Motor neuron (in vitro differentiated cells): ENCODE measurements at places on chromosomes 7 and 10. TPM values are rescaled to one million over a fixed set of nuclear protein-coding genes. Genes with fewer than 3 reads are reported as not detected.

GRCh38 chr7:42790196-42790595, 121.7 kb downstream of the C7orf25 start:
- ATAC-seq, result no peak

GRCh38 chr7:17645500-17645899, 294.8 kb downstream of the SNX13 start:
- no peak for ATAC-seq

DNA sequence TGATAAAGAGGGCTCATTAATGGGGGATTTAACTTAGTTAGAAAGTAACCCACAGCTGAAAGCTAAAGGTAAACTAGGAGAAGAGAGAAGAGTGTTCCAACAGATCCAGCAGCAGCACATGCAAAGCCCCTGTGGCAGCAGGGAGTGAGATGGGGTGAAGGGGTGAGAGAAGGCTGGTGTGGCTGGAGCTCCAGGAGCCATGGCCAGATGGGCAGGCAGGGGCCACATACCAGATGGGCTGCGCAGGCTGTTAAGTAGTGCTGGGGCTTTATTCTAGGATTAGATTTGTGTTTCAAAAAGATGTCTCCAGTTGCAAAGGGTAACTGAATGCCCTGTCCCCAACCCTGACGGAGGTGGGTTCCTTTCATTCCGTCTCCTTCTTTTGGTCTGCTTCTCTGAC, 33.2 kb downstream of the HIF1AN start:
- no peak for ATAC-seq

DNA sequence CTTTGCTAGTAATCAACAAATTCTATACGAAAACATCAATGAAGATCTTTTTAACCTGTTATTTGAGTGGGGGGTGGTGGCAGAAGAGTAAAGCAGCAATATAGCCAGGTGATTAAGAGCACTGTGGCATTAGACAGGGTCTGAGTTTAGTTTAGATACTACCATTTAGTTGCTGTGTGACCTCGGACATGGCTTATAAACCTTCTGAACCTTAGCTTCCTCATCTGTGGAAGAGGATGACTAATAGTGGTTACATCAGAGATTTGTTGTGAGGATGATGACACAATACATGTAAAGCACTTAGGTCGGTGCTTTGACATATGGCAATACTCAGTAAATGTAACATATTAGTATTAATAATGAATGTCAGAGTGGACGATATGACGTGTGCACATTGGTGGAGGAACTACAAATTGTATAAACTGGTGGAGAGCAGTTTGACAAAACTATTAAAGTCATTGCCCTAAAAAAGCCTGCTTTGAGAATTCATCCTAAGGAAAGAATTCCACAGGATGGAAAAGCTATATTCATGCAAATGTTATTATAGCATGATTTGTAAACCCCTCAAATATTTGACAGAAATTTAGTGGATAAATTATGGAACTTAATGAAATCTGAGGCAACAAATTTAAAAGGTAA, 24.3 kb downstream of the SPAG6 start:
- no peak for ATAC-seq

DNA sequence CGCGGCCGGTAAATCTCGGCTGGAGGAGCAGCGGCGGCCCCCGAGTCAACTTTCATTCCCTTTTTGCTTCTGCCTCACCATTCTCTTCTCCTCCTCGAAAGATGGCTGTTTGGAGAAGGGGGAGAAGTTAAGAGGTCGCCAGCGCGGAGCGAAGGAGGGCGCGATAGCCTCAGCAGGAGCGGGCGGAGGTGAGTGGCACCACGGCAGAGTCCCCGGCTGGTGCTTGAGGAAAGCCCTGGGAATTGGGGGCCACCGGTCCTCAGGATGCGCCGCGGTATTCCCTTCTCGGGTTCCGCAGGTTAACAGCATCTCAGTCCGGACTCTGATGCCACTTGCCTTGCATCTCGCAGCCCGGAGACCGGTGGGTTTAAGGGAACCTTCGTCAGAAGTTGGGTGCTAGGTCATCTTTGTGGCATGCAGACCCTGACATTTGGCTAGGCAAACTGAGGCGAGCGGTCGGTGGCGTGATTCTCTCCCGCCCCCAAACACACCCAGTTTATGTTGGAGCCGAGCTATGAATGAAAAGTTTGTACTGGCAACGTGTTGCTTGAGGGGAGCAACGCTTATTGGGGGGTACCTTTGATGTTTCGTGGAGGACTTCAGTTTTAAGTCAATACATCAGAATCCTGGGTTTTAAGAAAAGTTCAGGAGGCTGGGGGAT, 59.5 kb upstream of the PRPS1L1 start:
- ATAC-seq, result peak; percentile 56

GRCh38 chr10:6713716-6714115, 133.6 kb upstream of the PRKCQ start:
- no peak for ATAC-seq

- peak; percentile 29 for ATAC-seq
Measured at GRCh38 chr7:117041007-117041406, 87.7 kb downstream of the ST7 start.

DNA sequence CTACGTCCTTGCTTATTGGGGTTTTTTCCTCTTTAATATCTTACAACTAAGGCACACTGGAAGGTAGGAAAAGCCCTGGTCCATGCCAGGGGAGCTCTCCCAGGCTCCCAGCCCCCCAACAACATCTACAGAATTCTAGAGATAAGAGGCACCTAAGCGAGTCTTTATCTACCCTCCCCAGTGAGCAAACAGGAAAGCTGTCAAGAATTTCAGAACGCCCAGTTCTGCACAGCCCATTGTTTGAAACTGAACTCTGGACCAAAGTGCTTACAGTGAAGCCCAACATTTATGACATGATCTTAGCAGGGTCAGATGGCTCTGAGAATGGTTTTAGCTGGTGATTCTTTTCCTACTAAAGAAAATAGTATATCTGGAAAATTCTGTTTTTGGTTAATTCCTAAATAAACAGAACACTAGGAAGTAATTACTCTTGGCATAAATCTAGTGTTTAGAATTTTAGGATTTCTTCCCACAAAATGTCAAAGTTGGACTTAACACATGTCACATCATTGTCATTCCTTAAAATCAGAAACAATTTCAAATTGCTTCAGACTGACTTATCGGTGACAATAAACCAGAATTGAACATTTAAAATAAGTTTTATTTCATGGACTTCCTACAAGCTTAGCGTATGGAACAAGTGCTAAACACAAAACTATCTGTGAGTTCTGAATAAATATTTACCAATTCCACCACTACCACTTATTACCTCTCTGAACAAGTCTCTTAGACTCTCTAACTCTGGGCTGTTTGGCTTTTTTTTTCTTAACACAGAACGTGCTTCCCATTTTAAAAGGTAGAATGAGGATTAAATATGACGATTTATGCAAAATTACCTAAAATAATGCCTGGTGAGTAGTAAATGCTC, 31.3 kb upstream of the RNF32 start:
- no peak for ATAC-seq

- ATAC-seq, result peak; percentile 29
Measured at GRCh38 chr7:129110258-129110981, 34.1 kb upstream of the TSPAN33 start.

The TRIM50 gene
- total RNA-seq, result 0.13 TPM in 1 of 2 replicates, not detected in the other

The C10orf105 gene
- 0.33 and 0.38 TPM in 2 replicates for total RNA-seq

The KLF14 gene
- 0.06 and 0.11 TPM in 2 replicates for total RNA-seq

The SPDYE1 gene
- total RNA-seq, result 0.27 and 0.31 TPM in 2 replicates

The LRRD1 gene
- total RNA-seq, result 0.40 and 1.1 TPM in 2 replicates
